ENCODE measurements at places on chromosomes 4 and X.

GRCh38 chrX:24423960-24424359, 41.1 kb upstream of the PDK3 start:
- H3K27ac ChIP-seq: no peak overlapping the region
- H3K36me3 ChIP-seq: no peaks in the 10 kb centered on the region
- H3K4me3 ChIP-seq: no peak overlapping the region
- H3K4me1 ChIP-seq: no peaks in the 10 kb centered on the region
- no peaks in the 10 kb centered on the region for H3K27me3 ChIP-seq

DNA sequence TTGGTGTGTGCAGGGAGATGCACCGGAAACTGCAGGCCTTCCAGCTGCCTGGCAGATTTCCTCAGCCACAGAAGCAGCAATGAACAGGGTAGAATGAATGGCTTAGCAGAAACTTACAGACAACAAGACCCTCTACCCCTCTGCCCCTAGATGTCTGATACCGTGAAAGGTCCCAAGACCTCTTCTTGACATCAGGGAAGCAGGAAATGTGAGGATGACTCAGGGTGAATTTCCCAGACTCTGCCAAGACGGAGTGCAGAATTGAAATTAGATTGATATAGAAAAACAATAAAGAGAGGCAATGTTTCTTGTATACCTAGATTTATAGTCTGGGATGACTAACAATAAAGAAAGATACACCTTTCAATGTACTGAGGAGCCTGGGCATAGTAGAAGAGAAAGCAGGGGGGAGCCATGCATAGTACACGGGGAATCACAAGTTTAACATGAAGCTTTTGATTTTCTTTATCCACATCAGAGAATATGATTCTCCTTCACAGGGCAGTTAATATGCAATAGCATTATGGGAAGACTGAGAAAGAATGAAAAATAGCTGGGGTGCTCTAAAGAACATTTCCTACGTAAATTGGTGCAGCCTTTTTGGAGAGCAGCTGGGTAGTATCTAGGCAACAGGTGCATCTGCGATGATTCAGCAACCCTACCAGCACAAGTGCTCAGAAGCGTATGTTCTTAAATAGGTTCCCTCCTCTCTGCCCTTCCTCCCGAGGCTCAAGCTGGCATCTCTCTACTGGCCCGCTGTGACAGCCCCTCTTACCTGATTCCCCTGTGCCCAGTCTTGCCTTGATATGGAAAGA, 18.3 kb upstream of the CXCR3 start:
- DNase-seq: no peak
- H3K4me1 ChIP-seq: no peaks in the 10 kb centered on the region
- H3K4me3 ChIP-seq: no peak overlapping the region
- H3K27ac ChIP-seq: no peak overlapping the region
- no peaks in the 10 kb centered on the region for H3K27me3 ChIP-seq

DNA sequence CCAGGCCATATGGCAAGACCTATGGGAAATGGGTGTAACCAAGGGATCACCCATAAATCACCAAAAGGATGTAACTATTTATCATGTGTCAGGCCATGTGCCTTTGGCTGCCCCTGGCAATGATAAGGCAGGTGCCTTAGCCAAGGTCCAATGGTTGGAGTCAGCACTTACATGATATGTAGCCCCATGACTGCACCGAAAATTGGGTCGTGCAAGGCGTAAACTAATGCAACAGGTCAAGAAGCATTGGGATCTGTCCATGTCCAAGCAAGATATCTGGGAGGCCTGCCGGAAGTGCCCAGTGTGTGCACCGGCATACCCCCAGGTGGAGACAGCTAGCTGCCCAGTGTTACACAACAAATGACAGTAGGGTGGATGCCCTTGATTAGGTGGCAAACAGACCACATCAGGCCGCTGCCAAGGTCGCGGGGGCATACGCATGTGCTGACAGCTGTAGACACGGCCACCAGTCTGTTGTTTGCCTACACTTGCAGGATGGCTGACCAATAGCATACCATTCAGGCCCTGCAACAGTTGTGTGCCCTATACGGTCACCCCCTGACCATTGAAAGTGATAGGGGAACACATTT, 698.2 kb upstream of the AGA start:
- H3K4me3 ChIP-seq: no peak overlapping the region
- H3K27me3 ChIP-seq: no peaks in the 10 kb centered on the region
- no peak overlapping the region for H3K27ac ChIP-seq

GRCh38 chr4:3780347-3781171, 14.4 kb downstream of the ADRA2C start:
- no peaks in the 10 kb centered on the region for H3K27me3 ChIP-seq
- no peaks in the 10 kb centered on the region for H3K36me3 ChIP-seq
- H3K4me1 ChIP-seq: no peaks in the 10 kb centered on the region
- H3K27ac ChIP-seq: no peak overlapping the region
- H3K4me3 ChIP-seq: no peak overlapping the region
- no peak for DNase-seq

- no peak overlapping the region for H3K27ac ChIP-seq
- no peaks in the 10 kb centered on the region for H3K36me3 ChIP-seq
- H3K4me1 ChIP-seq: no peaks in the 10 kb centered on the region
- no peak overlapping the region for H3K4me3 ChIP-seq
- no peaks in the 10 kb centered on the region for H3K27me3 ChIP-seq
Observed at GRCh38 chr4:180913750-180914149, 1329.5 kb upstream of the TENM3 start.

DNA sequence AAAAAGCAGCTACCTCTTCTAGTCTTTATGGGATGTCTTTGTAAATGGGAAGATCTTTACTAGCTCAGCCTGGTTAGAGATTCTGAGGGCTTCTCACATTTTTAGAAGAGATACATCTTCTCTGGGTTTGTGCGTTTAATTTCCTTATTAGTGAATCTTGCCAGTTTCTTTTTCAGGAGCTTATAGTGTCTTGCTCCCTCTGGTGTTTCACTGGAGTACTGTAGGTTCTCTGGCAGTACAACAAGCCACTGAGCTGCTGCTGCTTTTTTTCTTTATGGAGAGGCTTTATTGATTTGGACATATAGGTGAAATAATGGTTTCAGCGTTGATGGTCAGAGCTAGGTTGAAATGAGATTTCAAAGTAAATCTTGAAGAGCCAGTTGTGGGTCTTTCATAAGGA, 82.9 kb downstream of the LAS1L start:
- peak; percentile 13 for DNase-seq
- H3K27ac ChIP-seq: no peak overlapping the region
- H3K4me3 ChIP-seq: no peak overlapping the region
- no peaks in the 10 kb centered on the region for H3K4me1 ChIP-seq

DNA sequence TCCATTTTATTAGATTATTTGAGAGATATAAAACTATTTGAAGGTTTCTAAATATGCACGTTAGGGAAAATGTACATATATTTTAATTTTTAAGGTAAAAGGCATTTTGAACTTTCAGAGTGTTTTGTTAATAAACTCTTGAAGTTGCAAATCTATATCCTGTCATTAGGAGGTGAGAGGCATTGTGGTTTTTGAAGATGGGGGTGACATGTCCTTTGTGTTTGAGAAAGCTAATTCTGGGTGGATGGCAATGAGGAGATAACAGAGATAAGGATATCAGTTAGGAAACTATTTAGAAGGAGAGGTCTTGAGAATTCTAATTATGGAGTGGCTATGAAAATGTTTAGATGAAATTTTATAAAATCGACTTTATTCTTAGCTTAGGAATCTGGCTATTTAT, 6.1 kb downstream of the STIM2 start:
- no peak for DNase-seq
- H3K27me3 ChIP-seq: no peaks in the 10 kb centered on the region
- H3K27ac ChIP-seq: no peak overlapping the region
- H3K36me3 ChIP-seq: no peaks in the 10 kb centered on the region
- peaks cover 91% of the 10 kb centered on the region for H3K4me1 ChIP-seq
- H3K4me3 ChIP-seq: no peak overlapping the region

DNA sequence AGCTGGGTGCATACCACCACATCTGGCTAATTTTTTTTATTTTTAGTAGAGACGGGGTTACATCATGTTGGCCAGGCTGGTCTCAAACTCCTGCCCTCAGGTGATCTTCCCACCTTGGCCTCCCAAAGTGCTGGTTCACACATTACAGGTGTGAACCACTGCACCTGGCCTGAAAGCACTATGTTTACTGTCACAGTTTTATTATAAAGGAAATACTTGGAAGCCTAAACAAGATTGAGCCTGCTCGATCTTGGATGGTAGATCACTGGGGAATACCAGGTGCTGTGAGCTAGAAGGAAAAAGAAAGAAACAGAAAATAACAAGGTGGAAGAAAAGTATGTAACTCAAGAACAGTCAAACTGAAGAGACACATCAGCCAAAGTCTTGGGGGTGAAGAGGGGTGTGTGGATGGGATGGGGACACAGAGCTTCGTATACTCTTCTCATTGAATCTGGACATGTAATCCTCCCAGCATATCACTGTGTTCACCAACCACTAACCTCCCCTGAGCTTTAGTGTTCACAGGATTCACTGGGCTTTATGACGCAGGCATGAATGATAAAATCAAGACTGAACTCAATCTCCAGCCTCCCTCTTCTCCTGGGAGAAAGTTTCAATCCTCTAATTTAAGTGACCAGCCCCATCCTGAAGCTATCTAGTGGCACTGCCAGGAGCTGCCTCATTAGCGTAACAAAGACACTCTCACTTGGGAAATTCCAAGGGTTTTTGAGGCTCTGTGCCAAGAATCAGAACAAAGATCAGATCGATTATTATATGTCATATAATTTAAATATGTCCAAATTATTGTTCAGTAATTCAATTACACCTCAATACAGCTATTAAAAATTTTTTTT, 40.9 kb downstream of the PDS5A start:
- H3K27ac ChIP-seq: peak overlapping the region; percentile 37
- no peaks in the 10 kb centered on the region for H3K36me3 ChIP-seq
- no peaks in the 10 kb centered on the region for H3K27me3 ChIP-seq
- peak; percentile 54 for DNase-seq
- no peak overlapping the region for H3K4me3 ChIP-seq

DNA sequence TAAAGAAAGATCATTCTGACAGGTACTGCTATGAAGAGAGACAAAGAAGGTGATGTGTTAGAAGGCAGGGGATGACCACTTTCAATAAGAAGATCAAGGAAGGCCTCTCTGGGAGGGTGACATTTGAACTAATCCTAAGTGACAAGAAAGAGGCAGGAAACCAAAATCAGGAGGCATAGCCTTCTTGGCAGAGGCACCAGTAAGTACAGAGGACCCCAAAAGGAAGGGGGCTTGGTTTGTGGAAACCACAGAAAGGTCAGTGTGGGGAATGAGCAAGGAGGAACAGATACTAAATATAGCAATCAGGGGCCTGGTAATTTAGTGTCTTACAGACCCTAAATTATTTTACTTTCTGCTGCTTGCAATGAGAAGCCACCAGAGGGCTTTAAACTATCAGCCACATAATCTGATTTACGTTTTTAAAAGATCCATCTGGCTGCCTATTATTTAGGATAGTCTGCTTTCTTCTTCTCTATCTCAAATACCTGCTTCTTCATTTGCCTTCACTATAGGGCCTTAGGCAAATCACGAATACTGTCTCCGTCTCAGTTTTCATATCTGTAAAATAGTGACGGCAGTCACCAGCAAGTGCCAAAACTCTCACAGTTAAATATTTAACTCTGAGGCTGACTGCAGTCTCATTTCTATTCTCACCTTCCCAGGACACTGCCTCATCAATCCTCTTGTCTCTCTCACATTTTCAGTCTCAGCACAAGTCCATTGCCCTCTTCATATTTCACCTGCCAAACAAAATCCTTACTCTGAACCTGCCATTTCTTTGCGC, 16.7 kb downstream of the NR3C2 start:
- peaks cover 7% of the 10 kb centered on the region for H3K4me1 ChIP-seq
- H3K4me3 ChIP-seq: no peak overlapping the region
- no peaks in the 10 kb centered on the region for H3K27me3 ChIP-seq
- DNase-seq: no peak

DNA sequence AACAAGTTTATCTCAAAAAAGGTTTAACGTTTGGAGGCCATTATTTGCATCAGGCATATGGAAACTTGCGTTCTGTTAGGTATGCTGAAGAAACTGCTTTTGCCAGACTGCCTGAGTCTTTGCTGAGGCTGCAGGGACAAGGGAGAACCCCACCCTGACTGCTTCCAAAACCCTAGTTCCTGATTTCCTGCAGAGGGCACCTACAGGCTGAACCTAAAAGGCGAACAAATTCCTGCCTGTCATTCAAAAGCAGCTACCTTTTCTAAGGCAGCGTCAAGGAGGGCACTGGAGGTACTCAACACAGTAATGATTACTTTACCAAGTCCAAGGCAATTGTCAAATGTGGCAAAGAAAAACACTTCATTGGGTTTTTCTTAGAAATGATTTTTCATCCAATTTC, 578 bp upstream of the CORIN start:
- H3K27me3 ChIP-seq: no peaks in the 10 kb centered on the region
- H3K4me3 ChIP-seq: no peak overlapping the region
- no peak overlapping the region for H3K27ac ChIP-seq
- H3K36me3 ChIP-seq: no peaks in the 10 kb centered on the region
- DNase-seq: no peak

DNA sequence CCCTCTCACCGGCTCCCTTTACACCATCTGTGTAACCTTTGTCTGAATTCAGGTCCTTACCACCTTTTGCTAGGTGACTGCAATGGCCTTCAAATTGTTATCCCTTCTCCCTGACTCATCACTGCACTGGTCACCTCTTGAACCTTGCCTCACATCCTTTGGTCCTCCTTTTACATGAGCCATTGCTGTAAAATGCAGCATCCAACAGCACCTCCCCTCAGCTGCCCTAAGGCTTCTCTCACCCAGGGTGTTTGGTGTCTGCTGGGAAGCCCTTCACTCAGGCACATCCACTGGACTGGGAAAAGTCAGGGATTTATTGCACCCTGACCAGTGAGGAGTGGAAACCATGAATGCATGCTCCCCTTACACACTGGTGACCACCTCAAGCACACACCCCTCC, 192.5 kb upstream of the GATB start:
- H3K4me3 ChIP-seq: no peak overlapping the region
- H3K36me3 ChIP-seq: no peaks in the 10 kb centered on the region
- H3K4me1 ChIP-seq: no peaks in the 10 kb centered on the region
- no peaks in the 10 kb centered on the region for H3K27me3 ChIP-seq
- no peak for DNase-seq
